ENCODE measurements at places on chromosomes 12 and 14.

DNA sequence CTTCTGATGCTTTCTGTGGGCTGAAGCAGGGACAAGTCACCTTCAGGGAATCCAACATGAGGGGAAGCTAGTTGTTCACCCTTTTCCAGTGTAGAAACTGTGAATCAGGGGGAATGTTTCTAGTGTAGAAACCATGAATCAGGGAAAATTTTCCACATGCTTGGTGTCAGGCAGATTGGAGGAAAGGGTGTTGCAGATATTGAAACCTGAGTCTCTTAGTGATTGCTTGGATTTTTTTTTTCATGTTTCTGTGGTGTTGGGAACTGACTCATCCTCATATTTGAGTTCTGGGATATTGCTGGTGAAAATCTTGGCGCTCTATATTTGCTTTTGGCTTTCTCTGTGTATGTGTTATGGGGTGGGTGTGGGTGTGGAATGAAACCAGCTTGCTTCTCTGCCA lies 144.5 kb upstream of the FBXO33 start:
- DNase-seq = no peak

GRCh38 chr14:48373981-48374380 lies 698.6 kb upstream of the MDGA2 start:
- no peak for DNase-seq

- DNase-seq = no peak
These were observed 89.4 kb upstream of the SYT10 start for GRCh38 chr12:33529031-33529430.

- DNase-seq = peak; percentile 45
These were observed 28.6 kb downstream of the SUDS3 start for GRCh38 chr12:118404876-118405521.

DNA sequence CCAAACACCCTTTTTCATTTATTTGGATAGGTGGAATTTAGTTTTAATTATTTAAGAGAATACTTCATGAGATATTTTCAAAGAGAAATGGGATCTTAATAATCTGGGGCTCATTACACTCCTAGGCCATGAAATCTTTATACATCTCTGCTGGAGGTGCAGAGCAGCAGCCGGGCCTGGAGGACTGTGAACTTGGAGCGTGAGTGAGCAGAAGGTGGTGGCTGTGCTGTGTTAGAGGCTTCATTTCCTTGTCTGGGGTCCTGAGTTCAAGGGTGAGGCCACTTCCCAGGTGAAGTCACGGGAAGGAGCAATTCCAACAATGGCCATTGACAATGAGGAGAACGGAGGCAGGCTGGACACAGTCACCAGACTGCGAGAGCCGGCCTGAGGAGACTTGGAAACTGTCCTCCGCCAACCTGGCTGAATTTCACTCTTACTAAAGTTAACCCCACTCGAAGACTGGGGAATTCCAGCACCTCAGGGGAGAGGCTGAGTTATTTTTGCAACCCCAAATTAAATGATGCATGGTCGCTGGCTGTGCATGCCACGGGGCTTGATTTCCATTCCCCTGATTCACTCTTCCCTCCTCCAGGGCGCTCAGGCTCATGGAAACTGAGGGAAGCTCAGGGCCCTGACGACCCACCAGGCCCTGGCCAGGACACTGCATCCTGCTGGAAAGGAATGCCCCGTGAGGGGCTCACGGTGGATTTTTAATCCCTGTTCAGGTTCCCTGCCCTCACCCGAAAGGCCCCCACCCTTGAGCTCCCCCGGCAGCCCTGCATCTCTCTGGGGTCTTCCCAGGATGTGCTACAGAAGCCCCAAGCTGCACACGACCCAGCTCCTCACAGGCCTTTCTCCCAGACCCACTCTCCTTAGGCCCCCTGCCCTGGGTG lies 22.6 kb upstream of the TRAF3 start:
- no peak for DNase-seq

DNA sequence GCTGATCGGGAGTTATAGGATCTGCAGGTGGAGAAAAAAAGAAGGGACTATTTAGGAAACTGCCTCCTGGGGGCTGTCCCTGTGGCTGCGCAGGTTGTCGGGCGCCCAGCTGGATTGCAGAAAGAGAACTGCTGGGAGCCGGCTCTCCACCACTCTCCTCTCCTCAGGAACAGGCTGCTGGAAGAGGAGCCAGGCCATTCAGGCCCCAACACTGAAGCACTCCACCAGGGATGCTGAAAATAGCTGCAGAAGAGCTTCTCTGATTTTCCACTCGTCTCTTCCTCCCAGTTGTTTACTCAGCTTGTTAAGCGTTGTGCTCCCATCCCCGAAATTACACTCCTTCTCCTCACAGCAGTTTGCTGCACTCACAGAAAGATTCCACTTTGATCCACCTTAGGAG lies 347.3 kb downstream of the GLT1D1 start:
- DNase-seq = no peak

GRCh38 chr14:80403036-80403435 lies 191.7 kb upstream of the DIO2 start:
- no peak for DNase-seq

DNA sequence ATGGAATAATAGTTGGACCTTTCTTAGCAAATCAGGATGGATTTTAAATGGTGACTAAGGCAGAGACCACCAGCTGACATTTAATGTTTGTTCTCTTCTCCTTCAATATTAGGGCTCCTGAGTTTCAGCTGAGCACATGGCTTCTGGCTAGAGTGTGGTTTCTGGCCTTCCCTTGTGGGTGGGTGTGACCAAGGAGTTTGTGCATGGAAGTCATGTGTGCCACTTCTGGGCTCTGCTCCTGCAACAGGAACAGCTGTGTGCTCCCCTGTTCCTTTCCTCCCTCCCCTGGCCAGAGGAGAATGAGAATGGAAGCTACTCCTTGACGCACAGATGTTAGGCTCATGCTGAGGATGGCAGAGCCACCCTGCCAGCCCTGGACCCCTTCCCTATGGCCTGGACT lies 44.2 kb downstream of the CCDC175 start:
- DNase-seq = no peak

DNA sequence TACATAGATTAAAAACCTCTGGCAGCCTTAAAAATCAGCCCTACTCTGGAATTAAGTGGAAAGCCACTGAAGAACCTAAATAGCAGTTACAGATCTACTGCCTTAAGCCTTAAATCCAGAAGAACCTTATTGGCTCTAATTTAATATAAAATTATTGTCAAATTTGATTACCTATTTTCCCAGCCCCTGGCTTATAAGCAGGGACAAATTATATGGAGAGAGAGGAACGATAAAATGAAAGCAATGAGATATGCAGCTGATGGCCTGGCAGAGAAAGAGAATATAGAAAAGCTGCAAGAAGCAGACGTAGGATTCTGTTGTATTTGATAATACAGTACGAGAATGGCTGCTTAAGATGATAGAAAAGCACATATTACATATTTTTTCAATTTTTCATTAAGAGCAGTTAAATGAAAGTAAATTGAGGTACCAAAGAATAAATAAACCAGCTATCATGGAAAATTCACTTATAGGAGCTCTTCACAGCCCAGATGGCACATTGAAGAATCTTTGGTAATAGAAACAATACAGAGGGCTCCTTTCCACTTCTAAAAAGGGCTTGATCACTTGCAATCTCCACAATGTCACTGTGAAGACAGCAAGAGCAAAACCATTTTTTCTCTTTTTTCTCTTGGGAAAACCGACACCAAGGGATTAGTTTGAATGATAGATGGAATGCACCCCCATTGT lies 129.4 kb downstream of the KICS2 start:
- DNase-seq = no peak

Measured in activated CD4-positive, alpha-beta T cell treated with anti-CD3 and anti-CD28 coated beads for 4 hours (primary cell).